ENCODE measurements at places on chromosomes 13 and 19.

- DNase-seq, result no peak
Observed at GRCh38 chr13:98835156-98835555, 82.7 kb upstream of the SLC15A1 start.

DNA sequence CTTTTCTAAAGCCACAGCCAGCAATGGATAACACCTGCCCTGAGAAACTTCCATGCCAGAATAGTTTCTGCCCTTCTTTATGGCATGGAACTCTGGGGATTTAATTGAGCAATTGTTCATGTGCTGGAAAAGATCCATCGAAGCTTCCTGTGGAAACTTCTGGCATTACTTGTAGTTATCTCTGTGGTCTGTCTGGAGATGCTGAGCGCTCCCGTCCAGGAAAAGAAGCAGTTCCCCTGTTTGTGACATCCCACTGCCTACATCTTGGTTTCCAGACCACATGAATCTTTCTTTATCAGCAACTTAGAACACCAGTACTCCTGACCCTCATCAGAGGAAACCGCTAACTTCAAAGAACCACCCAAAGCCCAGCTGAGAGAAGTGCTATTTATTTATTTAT, 24.6 kb downstream of the FLT1 start:
- no peak for DNase-seq

DNA sequence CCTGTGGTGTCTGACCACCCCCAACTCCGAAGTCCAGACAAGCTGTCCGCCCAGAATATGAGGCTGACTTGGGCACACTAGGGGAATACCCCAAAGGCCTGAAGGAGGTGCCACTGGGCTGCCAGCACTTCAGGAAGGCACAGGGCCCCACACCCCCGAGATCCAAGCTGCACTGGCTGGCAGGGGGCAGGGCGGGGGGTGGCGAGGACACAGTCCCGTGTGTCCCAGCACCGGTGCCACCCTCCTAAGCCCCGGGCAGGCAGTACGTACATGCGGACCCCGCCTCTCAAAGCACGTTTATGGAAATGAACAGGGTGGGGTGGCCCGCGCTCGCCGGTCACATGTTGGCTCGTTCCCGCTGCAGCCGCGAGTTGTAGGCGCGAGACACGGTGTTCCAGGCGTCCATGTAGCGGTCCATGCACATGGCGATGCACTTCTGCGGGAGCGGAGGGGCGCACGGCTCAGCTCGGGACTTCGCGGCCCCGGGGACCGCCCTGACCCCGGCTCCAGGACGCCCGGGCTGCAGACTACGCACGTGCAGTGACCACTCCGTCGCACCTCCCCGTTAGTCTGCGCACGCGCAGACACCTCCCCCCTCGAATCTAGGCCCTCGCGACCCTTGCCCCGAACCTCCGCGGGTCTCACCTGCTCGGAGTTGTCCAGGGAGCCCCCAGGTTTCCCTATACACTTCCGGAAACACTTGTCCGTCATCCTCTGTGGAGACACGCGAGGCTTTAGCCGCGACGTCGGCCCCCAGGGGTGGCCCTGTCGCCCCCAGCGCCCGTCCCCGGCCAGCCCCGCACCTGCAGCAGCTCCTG, 566 bp downstream of the TIMM13 start:
- DNase-seq, result peak; percentile 66

GRCh38 chr19:43983912-43984686, at the start of gene ZNF155:
ZNF155 (plus strand) TSS chr19:43984188; CDS start chr19:43988544, 4,356 bp downstream.
- peak; percentile 52 for DNase-seq

- no peak for DNase-seq
Observed at GRCh38 chr19:5676105-5676771, 4.1 kb downstream of the MICOS13 start.

Data from CD4-positive, alpha-beta T cell (primary cell).